Activated CD8-positive, alpha-beta memory T cell treated with anti-CD3 and anti-CD28 coated beads, Interleukin-2, amount 10 ng/mL, durations not matched to agents 7 days and 5 days (primary cell): ENCODE measurements at places on chromosomes 1 and 21.

GRCh38 chr1:237070519-237070918 is 28.5 kb downstream of the RYR2 start:
- no peaks in the 10 kb centered on the region for H3K36me3 ChIP-seq
- no peak for DNase-seq
- H3K27ac ChIP-seq: no peak overlapping the region

GRCh38 chr1:208298593-208299269 is 54.5 kb upstream of the PLXNA2 start:
- no peak overlapping the region for H3K4me3 ChIP-seq
- H3K36me3 ChIP-seq: no peaks in the 10 kb centered on the region
- no peak for DNase-seq
- H3K4me1 ChIP-seq: no peaks in the 10 kb centered on the region
- peaks cover 44% of the 10 kb centered on the region for H3K27me3 ChIP-seq
- H3K27ac ChIP-seq: no peak overlapping the region

DNA sequence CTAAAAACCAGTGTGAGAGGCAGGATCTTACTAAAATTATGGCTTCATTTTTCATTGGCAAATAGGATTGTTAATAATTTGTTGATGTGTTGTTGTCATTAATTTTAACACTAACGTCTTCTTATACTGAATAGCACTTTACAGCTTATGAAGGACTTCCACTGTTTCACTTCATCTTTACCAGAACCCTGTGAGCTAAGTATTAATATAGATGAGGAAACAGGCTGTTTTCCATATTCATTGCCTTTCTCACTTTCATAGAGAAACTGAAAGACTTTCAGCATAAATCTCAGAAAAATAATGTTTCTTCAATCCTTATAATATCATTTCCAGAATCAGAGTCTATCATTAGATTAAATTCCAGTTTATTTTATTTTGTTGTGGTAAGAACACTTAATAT is 8.5 kb downstream of the MAP10 start:
- no peak overlapping the region for H3K4me3 ChIP-seq
- peaks cover 1% of the 10 kb centered on the region for H3K36me3 ChIP-seq
- H3K27me3 ChIP-seq: peaks cover 9% of the 10 kb centered on the region
- H3K27ac ChIP-seq: no peak overlapping the region
- no peaks in the 10 kb centered on the region for H3K4me1 ChIP-seq

DNA sequence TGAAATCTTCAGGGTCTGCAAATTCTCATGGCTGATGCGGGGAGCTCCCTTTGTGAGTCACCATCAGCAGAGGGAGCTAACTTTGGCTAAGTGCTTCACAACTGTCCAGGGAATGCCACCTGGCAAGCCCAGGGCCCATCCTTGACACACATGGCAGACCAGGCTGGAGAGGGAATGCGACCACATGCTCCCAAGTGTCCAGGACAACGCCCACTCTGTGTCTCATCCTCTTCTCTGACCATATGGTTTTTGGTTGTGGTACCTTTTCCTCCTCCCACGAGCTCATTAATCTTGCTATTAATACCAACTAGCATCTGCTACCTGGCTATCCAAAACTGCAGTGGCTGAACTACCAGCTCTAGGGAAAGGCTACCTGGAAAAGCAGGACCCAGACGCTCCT is 37.1 kb upstream of the CLSTN1 start:
- no peak overlapping the region for H3K4me3 ChIP-seq
- peaks cover 1% of the 10 kb centered on the region for H3K36me3 ChIP-seq
- H3K4me1 ChIP-seq: peaks cover 10% of the 10 kb centered on the region
- no peaks in the 10 kb centered on the region for H3K27me3 ChIP-seq

DNA sequence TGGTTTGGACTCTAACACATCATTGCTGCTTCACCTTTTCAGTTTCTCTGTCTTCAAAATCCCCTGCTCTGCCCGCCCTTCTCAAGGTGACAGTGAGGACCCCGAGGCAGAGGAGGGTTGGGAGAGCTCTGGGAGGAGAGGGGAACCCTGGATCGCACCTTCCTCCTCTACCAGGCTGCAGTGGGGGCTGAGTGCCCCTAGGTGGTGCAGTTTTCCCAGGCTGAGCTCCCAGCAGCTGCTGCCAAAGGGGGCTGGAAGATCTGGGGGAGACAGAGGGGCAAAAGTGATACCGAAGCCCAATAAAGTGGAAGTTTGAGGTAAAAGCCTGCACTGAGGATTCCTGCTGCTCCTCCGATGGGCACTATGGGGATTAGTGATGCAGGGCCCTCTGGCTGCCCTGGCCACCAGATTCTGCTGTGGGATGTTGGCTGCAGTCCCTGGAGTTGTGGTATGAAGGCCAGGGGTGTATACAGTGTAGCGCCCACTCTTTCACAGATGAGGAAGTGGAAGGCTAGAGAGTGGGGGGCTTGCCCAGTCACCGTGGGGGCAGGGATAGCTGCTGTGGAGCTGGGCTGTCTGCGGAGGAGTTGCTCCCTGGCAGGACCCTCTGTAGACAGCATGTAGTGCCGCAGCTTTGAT is 40.7 kb upstream of the SCMH1 start:
- no peak overlapping the region for H3K4me3 ChIP-seq
- no peaks in the 10 kb centered on the region for H3K4me1 ChIP-seq
- no peak overlapping the region for H3K27ac ChIP-seq
- peaks cover 42% of the 10 kb centered on the region for H3K27me3 ChIP-seq
- no peak for DNase-seq
